ENCODE measurements at places on chromosomes 2 and 18.

DNA sequence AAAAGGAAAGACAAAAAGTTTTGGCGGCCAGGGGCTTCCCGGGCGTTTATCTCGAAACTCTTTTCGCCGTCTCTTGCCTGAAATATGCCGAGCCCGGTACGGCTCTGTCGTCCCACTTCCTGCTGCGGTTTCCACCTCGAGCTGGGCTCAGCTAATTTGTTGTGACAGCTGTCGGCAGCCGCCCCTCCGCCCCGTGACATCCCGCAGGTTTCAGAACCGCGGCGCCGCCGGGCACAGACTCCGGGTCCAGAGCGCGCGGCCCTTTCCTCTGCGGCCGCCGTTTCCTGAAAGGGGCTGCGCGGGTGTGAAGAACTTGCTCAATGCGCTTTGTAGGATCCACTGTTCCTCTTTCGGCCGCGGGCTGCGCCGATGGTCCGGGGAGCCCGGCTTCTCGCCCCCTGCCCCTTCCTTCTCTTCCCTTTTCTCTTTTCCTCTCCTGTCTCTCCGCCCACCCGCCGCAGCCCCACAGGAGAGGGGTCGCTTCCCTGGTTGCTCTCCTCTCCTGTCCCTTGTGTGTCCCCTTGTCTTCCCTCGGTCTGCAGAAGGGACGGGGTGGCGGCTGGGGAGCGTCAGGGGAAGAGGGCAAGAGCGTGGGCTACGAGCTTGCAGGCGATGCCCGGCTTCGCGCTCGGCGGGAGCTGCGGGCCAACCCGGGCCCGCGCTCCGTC lies 648 bp downstream of the ARID5A start:
- DNase-seq = no peak

- DNase-seq = no peak
Observed at GRCh38 chr2:10103179-10103578, 19.4 kb upstream of the RRM2 start.

- no peak for DNase-seq
Observed at GRCh38 chr18:7415081-7415894, 151.8 kb upstream of the PTPRM start.

- no peak for DNase-seq
Observed at GRCh38 chr2:101596333-101596732, 101.2 kb upstream of the MAP4K4 start.

GRCh38 chr2:152405206-152406118 lies 70.5 kb downstream of the FMNL2 start:
- DNase-seq = no peak

DNA sequence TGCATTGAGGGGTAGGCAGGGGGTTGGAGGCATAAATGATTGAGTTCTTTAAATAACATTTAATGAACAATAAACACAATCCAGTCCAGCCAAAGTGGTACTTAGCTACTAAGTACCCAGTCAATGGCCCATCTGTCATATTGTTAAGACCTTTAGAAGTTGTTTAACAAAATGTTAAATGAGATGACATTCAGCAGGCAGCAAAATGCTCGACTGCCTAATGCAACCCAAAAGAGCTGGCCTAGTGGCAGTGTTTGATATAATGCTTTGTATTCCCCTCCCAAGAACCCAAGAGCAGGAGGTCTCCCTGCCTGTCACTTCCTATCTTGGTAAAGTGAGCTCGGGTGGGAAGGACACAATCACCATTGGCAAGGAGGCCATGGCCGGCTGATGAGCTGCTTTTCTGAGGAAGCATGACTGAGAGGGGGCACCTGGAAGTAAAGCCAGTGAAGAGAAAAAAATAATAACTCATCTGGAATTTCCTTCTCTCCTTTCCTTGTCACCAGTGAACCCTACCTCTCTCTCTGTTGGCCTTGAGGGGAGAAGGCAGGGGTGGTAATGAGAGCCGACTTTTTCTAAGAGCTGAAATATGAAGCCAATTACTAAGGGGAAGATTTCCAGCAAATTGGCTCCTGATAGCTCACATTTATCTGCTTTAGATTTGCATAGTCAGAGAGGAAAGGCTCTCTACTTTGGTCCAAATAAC lies 140.6 kb downstream of the C1D start:
- no peak for DNase-seq

DNA sequence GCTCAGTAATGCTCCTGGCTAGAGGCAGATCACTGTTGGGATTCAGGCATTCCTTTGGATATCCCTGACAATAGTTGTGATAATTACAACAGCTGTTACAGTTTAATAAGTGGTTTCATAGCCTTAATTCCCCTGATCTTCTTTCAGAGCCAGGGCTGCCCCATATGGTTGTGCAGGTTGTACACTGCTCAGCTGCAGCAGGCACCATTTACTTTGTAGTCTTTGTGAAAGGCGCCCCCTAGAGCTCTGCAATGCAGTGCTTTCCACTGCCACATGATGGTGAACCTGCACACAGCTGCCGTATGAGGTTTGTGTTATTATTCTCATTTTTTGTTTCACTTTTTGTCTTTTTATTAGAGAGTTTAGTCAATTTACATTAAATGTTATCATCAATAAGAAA lies 239.1 kb downstream of the KCNS3 start:
- DNase-seq = peak; percentile 22

DNA sequence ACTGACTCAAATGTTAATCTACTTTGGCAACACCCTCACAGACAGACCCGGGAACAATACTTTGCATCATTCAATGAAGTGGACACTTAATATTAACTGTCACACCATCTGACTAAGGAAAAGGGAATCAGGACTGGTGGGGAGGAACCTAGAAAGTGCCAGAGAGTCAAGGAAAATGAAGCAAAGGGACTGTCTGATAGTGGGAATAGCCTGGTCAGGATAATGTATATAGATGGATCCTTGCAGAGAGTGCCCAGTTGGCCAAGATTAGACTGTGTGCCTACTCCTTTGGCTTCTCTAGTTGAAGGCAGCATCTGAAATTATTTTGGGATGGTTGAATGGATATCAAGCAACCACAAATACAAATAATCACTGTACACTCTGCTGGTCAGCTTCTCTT lies 45.2 kb downstream of the ARL6IP6 start:
- no peak for DNase-seq

GRCh38 chr2:220572385-220572784 lies 945.0 kb downstream of the SLC4A3 start:
- no peak for DNase-seq

GRCh38 chr18:11654736-11655605 lies 34.1 kb upstream of the GNAL start:
- peak; percentile 3 for DNase-seq

GRCh38 chr2:143254110-143254509 lies 124.9 kb downstream of the ARHGAP15 start:
- no peak for DNase-seq

- DNase-seq = no peak
Observed at GRCh38 chr18:22734791-22735627, 198.1 kb upstream of the RBBP8 start.

GRCh38 chr2:230325316-230326243 lies 1.4 kb upstream of the SP140L start:
- DNase-seq = no peak

DNA sequence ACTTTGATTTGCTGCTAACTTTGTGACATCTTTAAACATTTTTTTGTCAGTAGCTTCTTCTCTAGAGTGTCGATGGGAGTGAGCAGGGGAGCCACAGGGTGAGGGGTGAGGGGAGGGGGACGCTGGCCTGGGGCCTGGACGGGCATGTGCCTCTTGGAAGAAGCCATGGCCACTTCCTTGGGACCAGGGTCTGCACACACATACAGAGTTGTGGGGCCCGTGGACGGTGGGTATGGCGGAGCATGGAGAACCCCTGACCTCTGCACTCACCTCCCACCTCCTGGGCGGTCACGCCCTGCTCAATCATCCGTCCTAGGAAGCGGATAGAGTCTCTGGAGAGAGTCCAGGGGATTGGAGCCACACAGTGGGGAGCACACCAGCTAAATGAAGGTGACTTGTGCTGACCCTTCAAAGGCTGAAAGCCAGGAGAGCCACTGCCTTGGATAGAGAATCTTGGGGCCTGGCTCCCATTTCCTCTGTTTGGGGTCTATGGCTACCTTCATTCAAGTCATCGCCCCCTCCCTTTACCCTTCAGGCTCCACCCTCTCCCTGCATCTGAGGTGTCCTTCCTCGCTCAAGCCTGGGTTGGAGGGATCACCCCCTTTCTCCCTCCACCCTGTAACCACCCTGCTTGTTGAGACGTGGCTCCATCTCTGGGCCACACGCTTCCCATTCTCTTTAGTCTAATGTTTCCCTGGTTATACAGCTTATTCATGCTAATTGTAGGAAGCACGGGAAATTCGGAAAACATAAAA lies 63.9 kb upstream of the HAAO start:
- no peak for DNase-seq

DNA sequence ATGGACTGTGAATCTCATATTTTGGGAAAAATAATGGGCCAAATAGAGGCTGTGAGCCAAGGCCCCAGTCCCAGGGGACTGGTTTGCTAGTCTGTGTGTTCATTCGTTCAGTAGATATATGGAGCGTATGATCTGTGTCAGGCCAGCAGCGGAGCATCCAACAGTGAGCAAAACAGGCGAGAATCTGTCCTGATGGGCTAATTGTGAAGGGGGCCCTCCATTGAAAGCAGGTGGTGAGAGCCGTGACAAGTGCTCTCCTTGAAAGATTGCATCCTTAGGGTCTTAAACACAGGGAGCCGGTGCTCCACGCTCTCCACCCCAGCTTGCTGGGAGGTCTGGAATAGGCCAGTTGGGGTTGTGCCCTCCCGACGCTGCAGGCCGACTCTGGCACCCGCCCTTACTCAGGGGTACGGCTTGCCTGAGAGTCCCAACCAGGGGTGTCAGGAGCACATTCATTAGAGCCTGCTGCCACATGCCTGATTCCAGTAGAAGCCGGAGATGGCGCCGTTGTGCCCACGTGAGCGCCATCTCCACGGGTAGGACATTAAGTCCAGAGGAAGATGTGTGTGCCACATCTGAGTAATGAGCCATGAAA lies 213.3 kb downstream of the SH3RF3 start:
- DNase-seq = no peak

- DNase-seq = no peak
Observed at GRCh38 chr2:42864641-42865280, 72.4 kb upstream of the HAAO start.
